ENCODE measurements at places on chromosomes 6 and 20. TPM values are rescaled to one million over a fixed set of nuclear protein-coding genes. Genes with fewer than 3 reads are reported as not detected.

The TCF21 gene
- 10.9 TPM for total RNA-seq

- no peak for DNase-seq
Measured at GRCh38 chr6:70338775-70339174, 35.9 kb upstream of the COL9A1 start.

DNA sequence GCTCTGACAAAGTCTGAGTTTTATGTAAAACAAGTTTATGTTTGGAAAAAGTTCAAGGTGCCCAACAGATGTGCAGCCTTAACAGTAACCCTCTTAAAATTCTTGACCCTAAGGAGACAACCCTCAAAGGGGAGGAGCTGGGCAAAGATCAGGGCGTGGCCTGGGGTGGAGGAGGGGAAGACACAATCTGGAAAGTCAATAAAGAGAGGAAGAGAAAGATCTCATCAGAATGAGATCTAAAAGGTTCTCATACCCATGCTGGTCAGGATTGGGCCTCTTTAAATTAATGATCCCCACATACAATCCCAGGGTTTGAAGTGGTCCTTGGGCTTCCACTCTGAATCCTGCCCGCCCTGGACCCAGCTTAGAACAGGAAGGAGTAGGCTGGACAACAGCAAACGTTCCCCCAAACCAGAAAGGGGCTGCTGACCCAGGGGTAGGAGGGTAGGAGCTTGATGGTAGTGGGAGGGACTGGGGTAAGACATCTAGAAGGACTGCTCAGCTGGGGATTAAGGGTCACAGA is 33.0 kb downstream of the FOXP4 start:
- DNase-seq, result no peak

DNA sequence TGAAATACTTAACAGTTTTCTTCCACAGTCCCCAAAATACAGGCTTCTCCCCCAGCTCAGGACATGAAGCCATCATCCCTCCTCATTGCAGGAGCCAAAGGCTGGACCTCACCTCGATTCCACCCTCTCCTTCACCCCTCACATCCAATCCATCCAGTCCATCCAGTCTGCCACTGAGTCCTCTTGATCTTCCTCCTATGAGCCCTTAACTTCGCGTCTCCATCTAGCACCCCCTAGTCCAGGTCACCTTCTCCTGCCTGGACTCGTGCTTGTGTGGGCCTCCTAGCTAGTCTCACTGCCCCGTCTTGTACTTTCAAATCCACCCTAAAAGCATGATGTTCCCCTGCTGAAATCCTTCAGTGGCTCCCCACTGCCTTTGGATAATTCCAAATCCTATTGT is 3.3 kb downstream of the TRIB3 start:
- no peak for DNase-seq

- no peak for DNase-seq
Measured at GRCh38 chr6:153781306-153781705, 257.7 kb upstream of the OPRM1 start.

- DNase-seq, result no peak
Measured at GRCh38 chr6:72425003-72425681, 196.7 kb upstream of the KCNQ5 start.

The BPIFB1 gene
- total RNA-seq, result 0.78 TPM

GRCh38 chr20:64244281-64244805 is 11.2 kb upstream of the PCMTD2 start:
- no peak for DNase-seq

DNA sequence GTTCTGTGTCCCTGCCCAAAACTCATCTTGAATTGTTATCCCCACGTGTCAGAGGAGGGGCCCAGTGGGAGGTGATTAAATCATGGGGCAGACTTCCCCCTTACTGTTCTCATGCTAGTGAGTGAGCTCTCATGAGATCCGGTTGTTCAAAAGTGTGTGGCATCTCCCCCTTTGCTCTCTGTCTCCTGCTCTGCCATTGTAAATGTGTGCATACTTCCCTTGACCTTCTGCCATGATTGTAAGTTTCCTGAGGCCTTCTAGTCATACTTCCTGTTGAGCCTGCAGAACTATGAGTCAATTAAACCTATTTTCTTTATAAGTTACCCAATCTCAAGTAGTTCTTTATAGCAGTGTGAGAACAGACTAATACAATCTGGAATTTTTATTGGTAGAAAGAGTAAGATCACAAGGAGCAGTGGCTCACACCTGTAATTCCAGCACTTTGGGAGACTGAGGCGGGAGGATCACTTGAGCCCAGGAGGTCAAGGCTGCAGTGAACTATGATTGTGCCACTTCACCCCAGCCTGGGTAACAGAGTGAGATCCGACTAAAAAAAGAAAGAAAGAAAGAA is 47.1 kb upstream of the SLC22A16 start:
- DNase-seq, result no peak

- DNase-seq, result no peak
Measured at GRCh38 chr20:60365064-60365666, 406.9 kb downstream of the CDH26 start.

The MYLIP gene
- 53.2 TPM for total RNA-seq

The TRIM10 gene
- 5.4 TPM for total RNA-seq

DNA sequence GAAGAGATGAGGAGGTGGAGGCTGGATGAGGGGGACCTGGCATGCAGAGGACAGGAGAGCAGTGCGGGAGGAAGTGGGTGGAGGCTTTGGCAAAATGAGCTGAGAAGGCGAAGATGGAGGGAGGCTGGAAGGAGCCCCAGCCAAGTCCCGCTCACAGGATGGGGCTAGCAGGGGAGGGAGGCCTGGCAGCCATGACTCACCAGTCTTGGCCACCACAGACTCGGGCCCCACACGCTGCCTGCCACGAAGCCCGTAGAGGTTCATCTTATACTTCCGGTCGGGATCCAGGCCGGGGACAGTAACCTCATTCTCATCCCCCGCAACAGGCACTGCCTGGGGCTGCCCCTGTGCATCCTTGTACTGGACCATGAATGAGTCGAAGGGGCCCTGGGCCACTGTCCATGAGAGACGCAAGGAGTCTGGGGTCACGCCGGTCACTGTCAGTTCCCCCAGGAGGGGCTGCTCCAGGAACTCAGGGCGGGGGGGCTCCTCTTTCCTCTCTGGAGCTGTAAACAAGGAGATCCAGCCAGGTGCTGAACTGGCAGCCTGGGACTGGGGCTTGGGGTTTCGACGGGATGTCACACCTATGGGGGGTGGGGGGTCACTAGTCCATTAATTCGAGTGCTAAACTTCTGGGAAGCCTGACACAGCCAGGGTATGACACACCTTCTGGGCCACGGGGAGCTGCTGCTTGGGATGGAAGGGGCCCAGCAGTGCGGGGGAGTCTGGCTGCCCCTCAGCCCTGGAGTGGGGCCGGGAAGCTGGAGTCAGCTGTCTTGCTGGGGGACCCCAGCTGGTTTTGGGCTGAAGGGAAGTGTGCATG is 27.8 kb downstream of the TNXB start:
- DNase-seq, result peak; percentile 42

The STX11 gene
- total RNA-seq, result 2.9 TPM

- peak; percentile 57 for DNase-seq
Measured at GRCh38 chr6:119158057-119158848, 79.8 kb upstream of the FAM184A start.

DNA sequence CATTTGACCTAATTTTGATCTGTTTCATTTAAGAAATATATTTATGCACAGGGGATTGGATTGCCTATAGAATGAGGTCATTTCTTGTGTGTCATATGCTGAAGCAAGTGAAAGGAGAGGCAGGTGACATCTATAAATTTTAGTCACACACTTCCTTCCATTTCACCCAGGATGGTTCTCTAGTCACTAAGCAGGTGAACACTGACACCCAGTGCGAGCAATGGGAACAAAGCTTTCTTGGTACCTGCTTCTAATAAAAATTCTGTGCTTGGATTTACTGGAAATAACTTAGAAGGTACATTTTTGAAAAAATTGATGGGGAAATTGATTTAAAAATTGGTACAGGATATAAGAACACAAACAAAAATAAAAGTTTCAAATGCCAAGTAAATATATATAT is 66.9 kb upstream of the MC3R start:
- DNase-seq, result no peak

GRCh38 chr6:81451787-81452186 is 300.7 kb downstream of the TENT5A start:
- peak; percentile 28 for DNase-seq

The CALHM5 gene
- total RNA-seq, result 1.8 TPM

The STMND1 gene
- total RNA-seq, result 2.2 TPM

- DNase-seq, result no peak
Measured at GRCh38 chr6:41717392-41717736, 18.0 kb downstream of the TFEB start.

- no peak for DNase-seq
Measured at GRCh38 chr6:154232013-154232910, 124.3 kb downstream of the IPCEF1 start.

DNA sequence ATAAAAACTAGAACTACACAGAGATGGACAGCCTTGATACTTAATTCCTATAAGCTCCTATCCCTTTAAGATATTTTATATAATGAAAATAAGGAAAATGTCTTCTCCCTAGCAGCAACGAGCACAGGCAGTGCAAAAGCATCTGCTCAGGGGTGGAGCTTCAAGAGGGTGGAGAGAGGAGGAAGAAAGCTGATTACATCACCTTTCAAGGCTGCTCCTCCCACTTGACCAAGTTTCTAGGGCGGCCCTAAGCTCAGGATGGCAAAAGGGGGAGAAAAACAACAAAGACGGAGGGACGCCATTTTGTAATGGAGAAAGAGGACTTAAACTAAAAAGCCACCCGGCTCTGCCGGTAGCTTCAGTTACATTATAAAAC is 2.2 kb downstream of the PPP1R10 start:
- peak; percentile 94 for DNase-seq

The GCLC gene
- total RNA-seq, result 63.9 TPM

DNA sequence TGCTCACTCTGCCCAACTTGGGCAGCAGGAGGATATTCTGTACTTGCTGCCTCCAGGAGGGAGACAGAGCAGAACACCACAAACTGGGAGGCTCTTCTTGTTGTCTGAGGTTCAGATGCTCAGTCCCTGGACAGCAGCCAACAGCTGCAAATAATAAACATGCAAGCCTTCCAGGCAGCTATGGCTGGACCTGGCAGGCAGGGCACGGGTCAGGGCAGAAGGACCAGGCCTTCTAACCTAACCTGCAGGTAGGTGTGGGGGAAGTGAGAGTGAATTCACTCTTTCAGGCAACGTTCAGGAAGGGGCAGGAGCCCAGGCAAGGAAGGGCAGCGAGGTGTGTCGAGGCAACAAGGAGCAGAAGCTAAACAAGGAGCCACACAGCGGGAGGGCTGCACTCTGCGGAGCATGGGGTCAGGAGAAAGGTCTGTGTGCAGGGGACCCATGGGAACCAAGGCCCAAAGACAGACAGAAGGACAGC is 31.5 kb downstream of the NINL start:
- DNase-seq, result peak; percentile 29

The TMEM170B gene
- total RNA-seq, result 4.5 TPM

- peak; percentile 22 for DNase-seq
Measured at GRCh38 chr6:133512410-133513016, 271.4 kb downstream of the EYA4 start.

GRCh38 chr20:46000262-46000996 is 8.3 kb upstream of the MMP9 start:
- no peak for DNase-seq

The HLA-F gene
- 87.3 TPM for total RNA-seq

GRCh38 chr20:35226884-35227681 is 593 bp downstream of the MMP24 start:
- peak; percentile 28 for DNase-seq

The LTB gene
- 4.9 TPM for total RNA-seq

DNA sequence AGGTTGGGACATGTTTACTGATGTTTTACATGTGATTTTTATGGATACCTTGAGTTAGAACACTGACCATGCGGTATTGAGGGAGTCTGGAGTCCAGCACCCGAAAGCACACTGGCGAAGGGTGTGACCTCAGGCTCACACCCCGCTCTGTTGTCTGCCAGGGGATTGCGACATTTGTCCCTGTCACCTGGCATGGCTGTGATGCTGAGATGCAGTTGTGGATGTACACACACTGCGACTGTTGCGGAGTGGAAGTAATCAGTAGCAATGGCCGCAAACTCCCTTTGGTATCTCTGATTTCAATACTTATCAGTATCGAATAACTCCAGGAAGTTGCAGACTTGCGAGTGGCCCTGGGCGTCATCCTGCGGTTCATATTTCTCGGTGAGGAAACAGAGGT is 43.2 kb downstream of the CDH4 start:
- DNase-seq, result no peak

DNA sequence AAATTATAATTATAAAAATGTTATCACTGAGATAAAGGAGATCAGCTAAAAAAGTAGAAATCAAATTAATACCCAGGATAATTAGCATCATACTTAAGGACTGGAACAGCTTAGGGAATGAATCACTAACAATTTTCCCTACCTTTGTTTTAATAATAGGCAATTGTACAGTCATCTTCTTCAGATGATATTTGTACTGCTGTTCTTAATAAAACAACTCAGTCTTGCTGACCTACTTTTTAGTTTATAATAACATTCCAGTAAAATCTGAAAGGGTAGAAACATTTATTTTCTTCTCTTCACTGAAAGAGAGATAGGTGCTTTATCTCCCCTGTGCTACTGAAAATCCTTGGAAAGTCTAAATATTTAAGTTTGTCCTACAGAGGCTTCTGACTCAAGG is 271.2 kb upstream of the THEMIS start:
- no peak for DNase-seq
